CD4-positive, alpha-beta T cell treated with Interleukin-6 at 100 ng/mL for 8 hours (primary cell): ENCODE measurements at places on chromosomes 5 and 9.

DNA sequence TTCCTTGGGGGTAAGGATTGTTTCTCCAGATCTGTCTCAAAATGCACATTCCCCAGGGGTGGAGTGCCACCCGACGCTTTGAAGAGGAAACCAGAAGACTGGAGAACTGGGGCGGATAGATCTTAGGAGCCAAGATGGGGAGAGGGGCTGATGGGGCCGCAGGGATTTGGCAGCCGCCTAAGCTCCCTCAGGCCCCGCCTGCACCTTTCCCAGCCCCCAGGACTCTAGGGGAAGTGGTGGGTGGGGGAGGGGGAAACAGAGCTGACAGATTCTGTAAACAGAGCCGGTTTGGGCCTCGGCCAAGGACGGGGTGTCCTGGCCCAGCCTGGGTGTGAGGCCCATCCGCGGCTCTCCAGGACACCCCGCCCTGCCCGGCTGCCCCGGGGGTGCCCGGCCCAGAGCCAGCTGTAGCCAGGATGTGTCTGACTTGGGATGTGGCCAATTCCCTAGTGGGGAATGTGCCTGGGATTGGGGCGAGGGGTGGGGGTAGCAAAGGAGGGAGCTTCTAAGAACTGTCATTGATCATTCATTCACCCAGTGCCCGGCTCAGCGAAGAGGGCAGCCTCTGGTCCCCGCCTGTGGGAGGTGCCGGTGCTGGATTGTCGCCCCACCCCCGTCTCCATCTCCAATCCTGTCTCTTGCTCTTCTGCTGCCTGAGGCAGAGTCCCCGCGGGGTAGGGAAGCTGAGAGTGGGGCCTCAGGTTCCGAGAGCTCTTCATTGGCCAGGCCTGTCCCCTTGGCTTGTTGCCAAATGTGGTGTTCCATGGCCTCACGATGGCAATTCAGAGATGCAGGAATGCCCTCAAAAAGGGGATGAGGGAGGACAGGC, 54.8 kb upstream of the CDKN2AIPNL start:
- DNase-seq = peak; percentile 43

GRCh38 chr9:36170531-36170930, 1.3 kb downstream of the CCIN start:
- no peak for DNase-seq

DNA sequence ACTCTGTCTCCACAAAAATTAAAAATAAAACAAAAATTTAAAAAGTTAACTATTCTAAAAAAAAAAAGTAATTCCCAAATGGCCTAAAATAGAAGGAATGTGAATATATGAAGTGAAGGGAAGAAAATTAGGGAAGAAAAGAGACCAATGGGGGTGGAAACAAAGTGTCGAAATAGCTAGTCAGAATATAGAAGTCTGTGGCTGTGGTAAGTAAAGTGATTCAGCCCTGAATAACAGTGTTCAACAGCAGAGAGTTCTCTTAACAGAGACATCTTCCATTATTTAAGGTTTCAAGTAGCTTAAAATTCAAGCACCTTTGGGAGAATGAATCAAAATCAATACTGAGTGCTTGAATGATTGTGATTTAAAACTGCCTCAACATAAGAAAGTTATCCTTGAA, 51.7 kb downstream of the LPAR1 start:
- DNase-seq = no peak

GRCh38 chr9:135220601-135221575, 133.4 kb downstream of the OLFM1 start:
- no peak for DNase-seq

DNA sequence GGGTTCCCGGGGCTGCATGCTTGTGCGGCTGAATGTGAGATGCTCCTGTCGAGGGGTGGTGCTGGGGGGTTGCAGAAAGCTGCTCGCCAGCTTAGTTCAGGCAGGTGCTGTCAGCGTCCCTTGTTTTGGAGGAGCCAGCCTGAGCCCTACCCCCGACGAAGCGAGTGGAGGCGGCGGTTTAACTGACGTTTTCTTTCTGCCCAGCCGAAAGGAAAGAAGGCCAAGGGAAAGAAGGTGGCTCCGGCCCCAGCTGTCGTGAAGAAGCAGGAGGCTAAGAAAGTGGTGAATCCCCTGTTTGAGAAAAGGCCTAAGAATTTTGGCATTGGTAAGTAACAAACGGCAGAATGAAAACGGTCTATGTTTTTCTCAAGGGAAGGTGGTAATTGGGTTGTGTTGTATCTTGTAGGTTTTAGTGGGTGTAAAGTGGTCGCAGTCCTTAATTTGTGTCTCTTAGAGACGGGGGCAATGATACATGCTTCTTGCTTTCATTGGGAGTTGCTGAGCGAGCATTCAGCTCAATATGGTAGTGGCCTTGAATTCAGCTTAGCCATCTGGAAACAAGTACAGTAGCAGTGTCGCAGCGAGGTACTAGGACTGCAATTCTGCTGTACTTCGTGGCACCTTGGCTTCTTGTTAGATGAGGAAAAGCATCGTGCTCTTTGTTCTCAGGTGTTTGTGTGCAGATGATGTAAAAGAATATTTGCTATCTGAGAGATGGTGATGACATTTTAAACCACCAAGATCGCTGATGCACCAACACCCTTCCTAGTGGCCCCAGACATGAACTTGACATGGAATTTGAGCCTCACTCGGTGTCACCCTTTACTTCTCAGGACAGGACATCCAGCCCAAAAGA, 928 bp downstream of the RPL7A start:
- DNase-seq = no peak

DNA sequence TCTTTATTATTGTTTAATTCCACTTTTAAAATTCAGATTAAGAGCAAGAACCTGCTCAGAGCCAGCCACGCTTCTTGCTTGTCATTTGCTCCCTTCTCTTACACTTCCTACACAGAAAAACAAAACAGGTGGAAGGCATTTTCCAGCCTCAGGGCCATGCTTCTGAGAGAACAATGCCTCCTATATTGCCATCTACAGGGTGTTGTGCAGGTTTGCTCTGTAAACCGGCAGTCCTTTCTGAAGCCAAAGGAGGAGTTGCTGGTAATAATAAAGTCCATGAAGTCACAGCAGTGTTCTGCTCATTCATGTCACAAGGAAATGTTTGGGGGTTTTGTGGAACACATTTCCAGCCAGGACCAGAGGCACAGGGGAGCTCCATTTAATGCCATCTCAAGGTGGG, 16.1 kb upstream of the PRLR start:
- no peak for DNase-seq

DNA sequence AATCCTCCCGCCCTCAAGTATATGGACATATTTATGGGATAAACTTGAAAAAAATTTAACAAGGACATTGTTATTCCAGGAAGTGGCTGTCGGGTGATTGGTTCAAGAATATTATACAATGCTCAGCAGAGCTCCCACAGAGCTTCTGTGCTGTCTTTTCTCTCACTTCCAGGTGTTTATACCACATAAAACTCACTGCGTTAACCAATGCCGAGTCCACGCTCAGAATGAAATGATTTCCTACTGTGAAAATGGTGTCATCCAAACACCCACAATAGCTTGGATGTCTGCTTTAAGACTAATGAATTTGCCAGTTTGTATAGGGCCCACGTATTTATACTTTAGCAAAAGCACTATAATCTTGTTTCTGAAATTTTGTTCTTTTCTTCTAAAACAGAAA, 368.2 kb downstream of the NDUFS4 start:
- DNase-seq = no peak

GRCh38 chr5:92749943-92750342, 831.1 kb downstream of the NR2F1-AS1 start:
- no peak for DNase-seq

DNA sequence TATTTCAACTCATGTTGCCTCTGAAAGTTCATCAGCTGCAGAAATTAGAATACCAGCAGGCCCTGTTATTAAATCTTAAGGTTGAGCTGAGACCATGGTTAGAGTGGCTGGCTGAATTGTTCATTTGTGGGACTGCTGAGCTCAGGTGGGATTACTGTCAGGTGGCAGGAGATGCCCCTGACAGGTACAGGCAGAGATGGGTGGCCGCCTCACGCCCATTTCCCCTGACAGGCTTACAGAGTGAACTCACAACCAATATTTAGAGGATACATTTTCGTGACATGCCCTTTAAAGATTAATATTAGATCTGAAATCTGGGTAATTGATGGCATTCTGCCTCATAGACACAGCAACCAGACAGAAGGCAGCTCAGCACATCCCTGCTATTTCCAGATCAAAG, 136.0 kb downstream of the MVB12B start:
- DNase-seq = no peak

- no peak for DNase-seq
Measured at GRCh38 chr9:98154678-98155077, 35.7 kb upstream of the TRIM14 start.

- DNase-seq = no peak
Measured at GRCh38 chr5:170640731-170641588, 137.1 kb downstream of the KCNIP1 start.

- no peak for DNase-seq
Measured at GRCh38 chr5:159915904-159916840, at the start of gene ADRA1B. Gene ADRA1B (plus strand): TSS chr5:159916482. CDS start chr5:159916906, 424 bp downstream.

GRCh38 chr5:33608344-33609041, 167.7 kb downstream of the TARS1 start:
- no peak for DNase-seq

- no peak for DNase-seq
Measured at GRCh38 chr5:54301220-54301619, 9.2 kb downstream of the ARL15 start.

- no peak for DNase-seq
Measured at GRCh38 chr5:54742417-54742891, 224.9 kb downstream of the SNX18 start.

DNA sequence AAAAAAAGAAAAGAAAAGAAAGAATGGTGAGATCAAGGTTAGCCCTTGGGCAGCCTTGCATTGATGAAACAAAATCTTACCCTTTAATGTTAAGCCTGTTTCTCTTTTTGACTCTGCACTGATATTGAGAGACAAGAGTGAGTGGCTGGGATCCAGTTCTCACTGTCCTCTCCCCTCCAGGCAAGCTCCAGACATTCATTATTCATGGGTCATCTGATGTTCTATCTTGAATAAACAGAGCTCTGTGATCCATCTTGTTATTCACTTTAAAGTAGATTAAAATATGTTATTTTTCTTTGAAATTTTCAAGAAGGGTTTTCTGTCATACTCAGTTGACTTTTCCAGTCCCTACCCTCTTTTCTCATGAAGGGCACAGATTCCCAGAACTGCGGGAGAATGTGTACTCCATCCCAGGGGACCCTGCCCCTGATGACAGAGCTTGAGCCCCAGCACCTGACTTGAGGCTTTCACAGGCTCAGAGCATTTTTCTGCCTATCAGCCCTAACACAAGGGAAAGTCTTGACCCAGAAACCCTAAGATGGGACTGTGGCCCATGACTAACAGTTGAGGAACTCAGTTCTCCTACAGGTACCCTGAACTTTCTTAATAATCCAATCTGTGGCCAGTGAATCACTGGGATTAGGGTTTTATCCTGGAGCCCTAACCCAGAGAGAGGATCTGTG, 24.1 kb downstream of the ACTL7B start:
- no peak for DNase-seq

DNA sequence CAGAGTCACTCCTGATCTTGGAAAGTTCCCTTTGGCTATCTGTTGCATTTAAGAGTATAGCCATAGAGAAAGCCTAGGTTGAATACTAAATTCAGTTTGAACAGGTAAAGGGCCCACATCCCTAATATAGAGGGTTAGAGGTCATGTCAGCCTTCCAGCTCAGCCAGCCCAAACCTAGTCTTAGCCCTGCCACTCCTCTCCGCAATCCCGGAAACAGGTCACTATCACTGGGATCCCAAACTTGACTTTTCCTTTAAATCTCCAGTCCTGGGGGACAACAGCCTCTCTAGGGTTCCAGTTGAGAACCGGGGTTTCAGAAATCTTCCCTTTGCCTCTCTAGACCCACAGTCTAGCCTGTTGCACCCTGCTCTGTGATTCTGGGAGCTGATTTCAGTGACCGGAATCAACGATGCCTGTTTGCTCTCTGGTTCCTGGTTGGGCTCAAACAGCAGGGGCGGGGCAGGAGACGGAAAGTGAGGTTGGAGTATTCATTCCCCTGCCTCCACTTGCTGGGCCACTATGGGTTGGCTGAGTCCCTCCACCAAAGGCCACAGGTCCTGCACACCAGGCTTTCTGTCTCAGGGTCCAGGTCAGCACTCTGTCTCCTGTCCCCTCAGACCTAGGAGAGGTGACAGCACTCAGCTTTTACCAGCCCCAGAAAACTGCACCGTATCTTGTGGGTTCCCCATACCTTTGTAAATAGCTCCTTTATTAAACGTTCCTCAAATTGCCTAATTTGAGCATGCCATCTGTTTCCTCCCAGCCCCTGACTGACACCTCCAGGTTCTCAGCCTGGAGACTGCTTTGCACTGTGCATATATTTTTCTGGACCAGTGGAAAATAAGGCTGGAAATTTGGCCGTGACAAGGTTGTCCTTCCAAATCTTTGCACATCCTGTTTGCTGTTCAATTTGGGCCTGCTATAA, 23.8 kb upstream of the CPEB4 start:
- no peak for DNase-seq

DNA sequence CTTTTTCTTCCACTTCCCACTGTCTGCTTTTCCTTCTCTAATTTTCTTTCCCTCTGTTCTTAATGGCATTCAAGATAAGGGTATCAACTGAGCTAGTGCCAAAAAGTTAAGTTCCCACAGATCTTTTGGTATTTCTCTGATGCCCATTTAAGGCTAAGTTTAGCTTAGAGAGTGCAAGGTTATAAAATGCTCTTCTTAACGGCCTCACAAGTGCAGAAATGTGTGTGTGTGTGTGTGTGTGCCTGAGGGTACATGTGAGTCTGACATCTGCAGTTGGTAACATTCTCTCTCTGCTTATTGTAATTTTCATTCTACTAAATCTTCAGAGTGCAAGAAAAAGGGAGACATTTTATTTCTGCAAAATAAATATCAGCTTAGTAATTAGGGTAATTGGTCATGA, 24.2 kb downstream of the FBN2 start:
- DNase-seq = no peak

GRCh38 chr5:126953640-126954039, 76.7 kb downstream of the MARCHF3 start:
- no peak for DNase-seq

DNA sequence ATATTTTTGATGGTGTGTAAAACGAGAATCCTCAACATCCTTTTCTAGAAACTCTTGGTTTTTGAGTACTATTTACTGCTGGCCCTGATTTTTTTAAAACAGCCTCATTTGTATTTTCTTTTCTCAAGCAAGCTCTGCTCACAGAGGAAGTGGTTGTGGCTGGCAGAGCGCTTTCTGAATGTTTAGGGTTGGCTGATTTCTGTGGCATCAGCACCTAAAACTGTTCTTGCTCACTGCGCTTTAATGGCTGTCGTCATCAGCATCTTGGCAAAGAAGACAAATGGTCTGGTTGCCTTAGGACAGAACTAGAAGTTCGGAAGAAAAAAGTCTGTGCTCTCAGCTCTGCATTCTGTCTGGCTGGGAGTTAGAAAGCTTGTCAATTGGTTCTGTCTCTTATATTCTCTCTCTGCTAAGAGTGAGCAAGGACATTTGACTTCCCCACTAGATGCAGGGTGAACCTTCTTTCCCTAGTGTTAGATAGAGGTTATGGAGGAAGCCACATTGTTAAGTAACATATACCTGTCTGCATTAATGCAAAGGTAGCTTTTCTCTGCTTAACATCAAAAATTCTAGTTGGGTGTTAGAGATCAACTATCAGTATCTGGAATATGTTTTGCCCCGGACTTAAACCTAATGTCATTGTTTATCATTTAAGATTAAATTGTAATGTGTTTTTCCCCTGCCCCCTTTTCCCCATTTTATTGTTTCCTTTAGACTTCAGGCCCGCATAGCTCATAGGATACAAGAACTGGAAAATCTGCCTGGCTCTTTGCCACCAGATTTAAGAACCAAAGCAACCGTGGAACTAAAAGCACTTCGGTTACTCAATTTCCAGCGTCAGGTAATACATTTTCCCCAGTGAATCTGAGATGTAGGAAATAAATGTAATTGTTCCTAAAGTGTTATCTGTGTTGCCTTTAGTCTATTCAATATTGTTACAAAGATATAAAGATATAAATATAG, 39.0 kb downstream of the SMARCA2 start:
- peak; percentile 81 for DNase-seq

GRCh38 chr9:133664173-133665050, 28.2 kb downstream of the DBH start:
- DNase-seq = no peak
